ENCODE measurements at places on chromosomes 4 and X.
A peak's percentile ranks its signal among the peaks of the same experiment; 100 is the strongest.

DNA sequence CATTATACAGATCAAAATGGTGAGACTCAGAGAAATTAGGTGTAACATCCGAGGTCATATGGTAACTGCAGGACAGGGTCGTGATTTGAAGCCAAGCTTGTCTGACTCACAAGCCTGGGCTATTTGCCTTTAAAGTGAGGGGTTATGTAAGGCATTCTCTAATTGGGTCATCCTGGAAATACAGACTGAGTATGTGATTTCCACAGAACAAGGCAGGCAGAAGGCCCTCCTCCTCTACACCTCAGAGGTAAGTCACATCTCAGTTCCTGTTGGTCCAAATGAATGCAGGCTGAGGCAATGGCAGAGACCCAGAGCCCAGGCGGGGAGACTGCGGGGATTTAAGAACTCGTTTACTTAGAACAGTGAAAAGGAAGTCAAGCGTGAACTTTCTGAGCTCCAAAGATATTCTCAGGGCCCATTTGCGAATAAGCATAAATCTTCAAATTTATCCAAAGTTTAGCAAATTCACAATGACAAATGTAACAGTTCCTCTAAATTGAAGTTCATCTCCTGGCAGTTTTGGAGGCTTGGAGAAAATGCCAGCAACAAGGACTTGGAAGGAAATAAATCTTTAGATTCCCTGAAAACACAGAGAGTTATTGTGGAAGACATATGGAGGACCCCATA, 153.3 kb downstream of the LDB2 start:
- DNase-seq = no peak

- no peak for DNase-seq
Observed at GRCh38 chrX:101108284-101108683, 10.3 kb downstream of the CENPI start.

DNA sequence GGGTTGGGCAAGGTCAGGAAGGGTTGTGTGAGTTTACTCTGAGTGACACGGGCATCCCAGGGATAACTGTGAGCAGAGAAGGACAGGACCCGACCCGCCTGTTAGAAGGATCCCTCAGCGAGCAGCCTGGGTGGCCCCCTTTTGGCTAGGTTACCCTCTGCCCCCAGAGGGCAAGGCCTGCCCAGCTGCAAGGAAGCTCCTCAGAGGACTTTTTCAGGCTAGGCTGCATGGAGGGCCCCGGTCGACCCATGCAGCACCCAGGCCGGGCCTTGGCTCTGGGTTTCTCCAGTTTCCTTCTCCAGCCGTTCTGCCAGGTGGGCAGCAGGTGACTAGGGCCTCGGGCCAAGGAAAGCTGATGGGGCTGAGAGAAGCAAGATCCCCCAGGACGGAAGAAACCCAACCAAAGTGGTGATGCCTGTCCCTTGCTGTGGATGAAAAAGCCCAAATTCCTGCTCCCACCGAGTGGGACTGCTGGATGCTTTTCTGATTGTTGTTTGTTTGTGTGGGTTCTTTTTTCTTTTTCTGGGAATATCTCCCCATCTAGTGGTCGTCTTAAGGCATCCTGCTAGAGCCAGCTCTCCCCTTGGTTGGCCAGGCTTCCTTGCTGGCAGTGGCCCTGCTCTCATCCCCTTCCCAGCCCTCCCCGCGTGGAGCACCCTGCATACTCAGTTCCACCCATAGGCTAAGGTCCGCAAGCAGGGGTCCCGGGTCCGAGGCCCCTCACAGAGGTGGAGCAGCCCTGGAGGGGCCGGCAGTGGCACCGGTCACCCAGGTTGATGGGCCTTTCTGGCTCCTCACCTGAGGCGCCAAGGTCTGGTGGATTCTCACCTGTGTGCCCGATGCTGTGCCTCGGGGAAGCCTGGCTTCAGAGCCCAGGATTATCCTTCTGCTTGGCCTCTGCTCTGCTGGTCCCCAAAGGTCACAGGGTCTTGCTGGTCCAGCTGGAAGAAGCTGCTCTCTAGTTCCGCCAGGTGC, 1.8 kb downstream of the ZFP92 start:
- no peak for DNase-seq

GRCh38 chrX:48897157-48897624, 377 bp downstream of the TIMM17B start:
- DNase-seq = peak; percentile 72

- DNase-seq = no peak
Observed at GRCh38 chr4:141346144-141346543, 125.4 kb downstream of the ZNF330 start.

GRCh38 chr4:73943555-73943954, 38.3 kb downstream of the PF4 start:
- no peak for DNase-seq

DNA sequence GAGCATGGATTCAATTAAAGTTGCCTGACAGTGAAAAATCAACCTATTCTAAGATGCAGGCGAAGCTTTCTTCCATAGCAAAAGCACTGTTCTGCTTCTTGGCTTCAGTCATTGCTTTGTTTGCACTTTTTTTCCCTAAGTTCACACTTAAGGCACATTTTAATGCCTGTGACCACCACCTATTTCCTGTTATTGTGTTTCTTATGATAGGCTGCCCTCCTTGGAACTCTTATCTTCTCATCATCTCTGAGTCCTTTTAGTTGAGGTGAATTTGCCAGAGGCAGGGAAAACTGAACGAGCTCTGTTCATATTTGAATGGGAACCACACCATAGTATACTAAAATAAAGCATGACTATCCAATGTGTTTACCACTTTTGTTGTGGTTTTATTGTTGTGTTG, 119.8 kb downstream of the SPCS3 start:
- no peak for DNase-seq

- peak; percentile 68 for DNase-seq
Observed at GRCh38 chr4:5050520-5051277, 581 bp upstream of the STK32B start.

DNA sequence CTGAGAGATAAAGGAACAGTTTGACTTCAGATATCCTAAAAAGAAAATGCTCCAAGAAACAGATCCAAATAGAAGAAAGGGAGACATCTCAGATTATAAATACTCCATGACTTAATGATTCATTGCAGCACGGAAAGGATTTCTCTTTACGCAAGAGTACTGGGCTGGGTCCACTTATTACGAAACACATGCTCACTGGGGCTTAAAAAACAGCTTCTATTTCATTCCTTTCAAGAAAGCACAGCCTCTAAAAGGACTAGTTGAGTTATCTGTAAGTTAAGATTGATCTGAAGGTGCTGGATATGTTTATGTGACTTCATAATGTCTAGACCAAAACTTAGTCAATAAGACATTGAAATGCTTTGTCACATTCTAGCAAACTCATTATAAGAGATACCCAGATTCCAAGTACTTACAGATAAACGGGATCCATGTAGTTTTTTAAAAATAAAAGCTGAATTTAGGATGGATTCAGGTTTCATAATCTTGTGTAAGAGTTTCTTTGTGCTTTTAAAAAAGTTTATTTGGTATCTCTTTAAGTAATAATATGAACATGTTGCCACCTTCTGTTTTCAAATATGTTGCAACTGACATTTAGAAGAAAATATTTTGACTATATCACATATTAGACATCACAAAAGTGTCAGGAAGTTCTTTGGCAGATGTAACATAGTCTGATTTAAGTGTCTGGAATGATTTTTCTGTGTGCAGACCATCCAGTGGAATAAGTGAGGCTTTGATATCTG, 109.5 kb upstream of the MYOZ2 start:
- DNase-seq = no peak
